Stomach (tissue), 19 donors: ENCODE measurements at places on chromosomes 1 and 21. TPM values are rescaled to one million over a fixed set of nuclear protein-coding genes. Genes with fewer than 3 reads are reported as not detected.

DNA sequence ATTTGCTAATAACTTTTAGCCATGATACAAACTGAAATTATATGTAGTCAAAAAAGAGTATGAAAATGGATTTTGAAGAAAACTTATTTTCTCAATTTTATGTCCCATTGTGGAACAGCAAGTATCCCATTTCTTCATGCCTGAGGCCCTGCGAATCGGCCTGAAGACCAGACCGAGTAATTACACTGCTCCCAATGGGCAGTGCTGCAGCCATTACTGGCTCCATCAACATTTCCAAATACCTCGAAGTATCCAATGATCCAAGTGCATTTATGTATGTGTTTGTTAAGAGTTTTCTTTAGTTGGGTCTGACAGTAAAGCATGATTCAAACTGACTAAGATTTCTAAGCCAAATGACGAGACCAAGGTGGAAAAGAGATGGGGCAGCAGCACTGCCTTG lies 44.4 kb downstream of the HSF2BP start:
- DNase-seq, result no peak

DNA sequence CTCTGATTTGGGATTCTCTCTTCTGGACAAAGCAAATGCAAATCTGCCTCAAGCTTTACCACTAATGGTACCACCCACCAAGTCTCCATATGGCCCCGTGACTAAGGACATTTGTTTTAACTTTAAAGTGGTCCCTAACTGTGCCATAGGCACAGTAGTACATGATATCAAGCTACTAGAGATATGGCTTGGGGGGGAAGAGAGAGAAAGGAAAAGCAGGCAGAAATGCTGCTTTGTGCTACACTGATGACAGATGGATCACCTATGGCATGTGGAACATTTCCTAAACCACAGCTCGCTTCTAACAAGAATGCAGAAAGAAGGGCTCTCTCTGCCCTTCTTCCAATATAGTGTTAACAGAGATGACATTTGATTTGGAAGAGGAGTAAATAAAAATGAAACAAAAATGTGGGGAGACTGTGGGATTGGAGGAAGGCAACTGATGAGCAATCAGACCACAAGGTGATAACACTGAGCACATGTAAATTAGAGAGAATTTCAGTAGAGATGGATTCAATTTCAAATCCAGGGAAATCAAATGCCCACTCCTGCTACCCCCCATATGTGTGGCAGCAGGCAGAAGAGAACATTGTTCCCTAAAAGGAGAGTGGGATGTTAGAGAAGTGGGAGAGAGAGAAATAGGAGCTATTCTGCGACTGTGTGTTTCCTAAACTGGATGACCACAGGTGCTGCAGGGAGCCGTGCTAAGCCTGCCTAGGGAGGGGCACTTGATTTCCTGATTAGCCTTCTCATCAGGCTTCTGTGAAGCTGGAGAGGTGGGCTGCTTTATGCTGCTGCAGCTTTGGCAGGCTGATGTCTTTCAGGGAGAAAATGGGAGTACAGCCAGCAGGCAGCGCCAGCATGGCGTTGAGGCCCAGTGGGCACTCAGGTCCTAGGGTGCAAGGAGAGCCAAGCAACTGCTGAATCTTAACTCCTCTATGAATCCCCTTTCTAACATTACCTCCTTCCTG lies 75.3 kb downstream of the ZNF648 start:
- no peak for DNase-seq

DNA sequence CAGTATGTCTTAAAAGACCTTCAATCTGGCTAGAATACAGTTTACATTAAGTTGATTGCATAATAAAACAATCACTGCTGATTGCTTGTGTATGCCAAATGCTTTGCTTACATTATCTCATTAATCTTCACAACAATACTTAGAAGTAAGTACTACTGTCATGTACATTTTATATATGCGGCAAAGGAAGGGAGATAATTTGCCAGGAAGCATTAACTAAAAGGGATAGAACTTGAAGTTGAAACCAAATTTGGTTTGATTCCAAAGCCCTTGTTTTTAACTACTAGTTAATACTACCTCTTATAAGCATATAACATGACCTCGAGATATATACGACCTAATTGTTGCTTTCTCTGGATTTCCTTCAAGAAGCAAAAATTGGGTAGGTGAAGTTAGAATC lies 155.8 kb downstream of the NTMT2 start:
- DNase-seq, result no peak

DNA sequence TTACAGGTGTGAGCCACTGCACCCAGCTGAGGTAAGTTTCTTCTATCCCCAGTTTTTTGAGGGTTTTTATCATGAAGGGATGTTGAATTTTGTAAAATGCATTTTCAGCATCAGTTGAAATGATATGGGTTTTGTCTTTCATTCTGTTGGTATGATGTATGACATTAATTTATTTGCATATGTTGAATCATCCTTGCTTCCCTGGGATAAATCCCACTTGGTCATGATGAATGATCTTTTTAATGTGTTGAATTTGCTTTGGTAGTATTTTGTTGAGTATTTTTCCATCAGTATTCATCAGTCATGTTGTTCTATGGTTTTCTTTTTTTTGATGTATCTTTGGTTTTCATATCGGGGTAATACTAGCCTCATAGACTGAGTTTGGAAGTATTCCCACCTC lies 141.0 kb downstream of the RPS6KC1 start:
- DNase-seq, result no peak

GRCh38 chr21:27248814-27249213 lies 281.9 kb upstream of the ADAMTS5 start:
- DNase-seq, result no peak

DNA sequence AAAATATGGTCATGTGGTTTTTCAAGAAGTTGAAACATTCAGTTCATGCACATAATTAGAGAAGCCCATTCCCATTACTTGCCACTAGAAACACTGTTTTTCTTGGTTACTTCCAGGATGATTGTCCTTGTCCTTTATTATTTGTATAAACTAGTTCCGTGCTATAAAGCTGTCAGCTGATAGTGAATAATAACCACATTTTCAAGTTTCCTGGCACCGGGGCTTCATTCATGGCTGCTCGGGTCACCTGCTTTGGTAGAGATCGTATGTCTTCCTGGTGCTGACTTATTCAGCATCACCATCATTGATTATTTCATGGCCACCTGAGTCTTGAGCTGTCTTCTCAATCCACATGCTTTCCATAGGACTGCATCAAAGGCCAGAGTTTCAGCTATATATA lies 62.9 kb upstream of the ZNF326 start:
- no peak for DNase-seq

DNA sequence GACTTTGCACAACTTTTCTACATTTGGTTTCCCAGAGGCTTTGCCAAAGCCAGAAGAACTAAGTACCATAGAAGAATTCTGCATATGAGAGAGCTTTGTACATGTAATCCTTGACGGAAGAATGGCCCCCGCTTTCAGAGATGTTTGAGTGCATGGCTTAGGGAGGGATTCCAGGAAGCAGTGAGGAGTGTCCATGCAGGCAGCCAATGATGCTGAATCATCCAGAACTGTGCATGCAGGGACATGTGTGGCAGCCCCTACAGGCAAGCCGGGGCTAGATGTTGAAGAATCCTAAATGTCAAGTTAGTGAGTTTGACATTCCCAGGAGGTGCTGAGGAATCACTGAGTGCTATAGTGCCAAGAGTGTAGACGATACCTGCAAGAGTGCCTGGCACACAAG lies 9.9 kb upstream of the HAO2 start:
- no peak for DNase-seq

- DNase-seq, result no peak
Measured at GRCh38 chr1:166471359-166471758, 304.6 kb upstream of the FAM78B start.

- DNase-seq, result peak; percentile 68
Measured at GRCh38 chr1:37795340-37796125, 1.9 kb downstream of the MANEAL start.

DNA sequence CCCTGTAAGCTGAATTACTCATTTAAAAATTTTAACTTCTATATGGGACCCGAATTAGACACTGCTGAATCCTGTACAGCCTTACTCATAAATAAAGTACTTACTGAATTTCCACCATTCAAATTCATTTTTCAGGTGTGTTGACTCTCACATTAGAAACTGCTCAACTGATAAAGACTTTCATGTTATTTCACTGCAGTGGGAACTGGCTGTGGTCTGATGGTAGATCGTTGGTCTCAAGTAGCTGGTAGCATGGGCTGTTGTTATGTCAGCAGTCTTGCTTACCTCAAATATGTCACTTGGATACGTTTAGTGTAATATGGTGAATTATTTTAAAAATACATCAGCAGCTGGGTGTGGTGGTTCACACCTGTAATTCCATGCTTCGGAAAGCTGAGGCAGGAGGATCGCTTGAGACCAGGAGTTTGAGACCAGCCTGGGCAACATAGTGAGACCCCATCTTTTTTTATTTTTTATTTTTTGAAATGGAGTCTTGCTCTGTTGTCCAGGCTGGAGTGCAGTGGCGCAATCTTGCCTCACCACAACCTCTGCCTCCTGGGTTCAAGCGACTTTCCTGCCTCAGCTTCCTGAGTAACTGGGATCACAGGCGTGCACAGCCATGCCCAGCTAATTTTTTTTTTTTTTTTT lies 10.4 kb downstream of the DEGS1 start:
- DNase-seq, result no peak

GRCh38 chr1:233520261-233521191 lies 93.4 kb upstream of the KCNK1 start:
- peak; percentile 67 for DNase-seq

DNA sequence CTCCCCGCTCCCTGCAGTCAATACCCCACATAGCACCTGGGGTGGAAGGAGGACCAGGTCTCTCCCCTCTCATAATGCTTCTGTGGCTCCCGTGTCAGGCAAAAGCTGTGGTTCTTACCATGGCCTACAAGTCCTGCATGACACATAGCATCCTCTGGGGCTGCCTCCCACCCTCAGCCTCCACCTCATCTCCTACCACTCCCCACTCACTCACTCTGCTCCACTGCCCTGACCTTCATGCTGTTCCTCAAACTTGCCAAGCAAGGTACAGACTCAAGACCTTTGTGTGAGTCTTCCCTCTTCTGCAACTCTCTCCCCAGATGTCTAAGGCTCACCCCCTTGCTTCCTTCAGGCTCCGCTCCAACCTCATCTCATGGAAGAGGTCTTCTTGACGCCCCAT lies 28.0 kb upstream of the VANGL1 start:
- DNase-seq, result no peak

DNA sequence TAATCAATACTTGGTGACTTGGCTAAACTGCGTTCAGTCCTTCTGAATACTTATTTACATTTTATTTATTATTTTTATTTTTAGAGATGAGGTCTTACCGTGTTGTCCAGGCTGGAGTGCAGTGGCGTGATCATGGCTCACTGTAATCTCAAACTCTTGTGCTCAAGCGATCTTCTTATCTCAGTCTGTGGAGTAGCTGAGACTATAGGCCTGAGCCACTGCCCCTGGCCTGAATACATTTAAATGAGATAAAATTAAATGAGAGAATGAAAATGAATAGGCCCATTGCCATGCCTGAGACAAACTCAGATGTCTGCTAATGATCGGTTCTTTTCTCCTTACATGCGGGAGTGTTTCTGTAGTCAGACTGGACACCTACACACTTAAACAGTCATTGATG lies 86.0 kb downstream of the GALNT2 start:
- no peak for DNase-seq

DNA sequence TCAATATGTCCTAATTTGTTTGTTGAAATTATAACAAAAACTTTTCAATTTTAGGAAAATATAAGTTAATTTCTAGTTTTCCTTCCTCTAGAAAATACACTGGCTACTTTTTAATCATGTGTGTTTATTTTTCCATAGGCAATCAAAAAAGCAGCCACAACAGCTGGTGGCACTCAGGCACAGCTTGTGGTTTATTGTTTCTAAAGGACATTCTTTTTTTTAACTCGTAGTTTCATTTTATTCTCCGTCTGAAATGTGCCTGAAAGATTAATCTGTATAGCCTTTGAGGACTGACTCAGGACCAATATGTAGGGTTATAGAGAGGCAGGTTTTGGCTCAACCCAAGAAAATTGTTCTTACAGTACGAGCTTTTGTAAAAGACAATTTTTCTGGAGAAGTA lies 20.7 kb upstream of the STX12 start:
- DNase-seq, result no peak

The PROX1 gene
- 0.23 TPM for polyA plus RNA-seq

The KRTAP12-2 gene
- not detected for polyA plus RNA-seq

The KCNA3 gene
- not detected for polyA plus RNA-seq

The DEPDC1 gene
- 1.00 TPM for polyA plus RNA-seq

The FBLIM1 gene
- polyA plus RNA-seq, result 128 TPM
